ENCODE measurements at places on chromosomes 2 and 18.

DNA sequence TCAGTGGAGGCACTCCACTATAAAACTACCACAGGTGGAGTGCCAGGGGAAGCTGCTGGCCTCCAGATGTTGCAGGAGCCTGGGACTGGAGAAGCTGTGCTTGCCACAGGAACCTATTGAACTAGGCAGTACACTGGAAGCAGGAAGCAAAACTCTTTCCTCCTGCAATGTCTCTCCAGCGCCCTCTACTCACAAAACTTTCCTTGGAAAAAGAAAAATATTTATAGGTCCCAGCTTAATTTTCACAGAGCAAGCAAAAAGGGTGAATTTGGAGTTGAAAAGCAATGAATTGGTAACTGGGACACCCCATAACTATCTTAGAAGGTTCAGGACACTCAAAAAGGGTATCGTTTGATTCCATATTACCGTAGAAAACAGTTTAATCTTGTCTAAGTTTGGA, 33.2 kb upstream of the REEP1 start:
- DNase-seq, result no peak

- DNase-seq, result peak; percentile 81
These were observed at the start of gene TNFAIP6 for GRCh38 chr2:151357359-151357758. Gene TNFAIP6 (plus strand): TSS chr2:151357592. CDS start chr2:151357667, 75 bp downstream.

DNA sequence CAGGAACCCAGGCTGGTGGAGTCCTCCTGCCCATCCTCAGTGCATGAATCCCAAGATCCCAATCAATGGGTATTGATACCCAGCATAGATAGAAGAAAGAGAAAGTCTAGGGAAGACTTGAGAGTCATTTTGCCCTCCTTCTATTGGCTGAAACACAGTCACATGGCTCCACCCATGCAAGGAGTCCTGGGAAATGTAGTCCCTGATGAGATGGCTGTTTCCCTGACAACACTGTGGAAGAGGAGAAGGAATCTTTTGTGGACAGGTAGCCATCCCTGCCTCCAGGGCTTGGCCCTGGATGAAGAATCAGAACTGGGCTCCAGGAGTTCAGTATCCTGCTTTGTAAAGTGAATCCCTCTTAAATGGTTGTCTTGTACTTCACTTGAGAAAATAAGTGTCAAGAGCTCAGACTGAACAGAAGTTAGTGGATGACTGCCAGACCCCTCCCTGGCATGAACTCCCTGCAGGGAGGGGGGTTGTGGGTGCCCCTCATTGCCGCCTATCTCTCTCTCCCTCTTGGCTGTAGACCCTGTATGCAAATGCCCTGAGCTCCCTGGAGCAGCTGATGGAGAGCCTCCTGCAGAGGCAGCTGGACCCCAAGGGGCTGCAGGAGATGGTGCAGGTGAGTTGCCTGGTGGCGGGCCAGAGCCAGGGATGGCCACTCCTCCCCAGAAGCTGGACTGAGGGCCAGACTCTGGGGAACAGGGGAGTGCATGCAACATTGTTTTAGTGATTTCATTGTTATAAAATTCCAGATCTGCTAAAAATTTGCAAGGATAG, 36.1 kb downstream of the MROH2A start:
- DNase-seq, result no peak

DNA sequence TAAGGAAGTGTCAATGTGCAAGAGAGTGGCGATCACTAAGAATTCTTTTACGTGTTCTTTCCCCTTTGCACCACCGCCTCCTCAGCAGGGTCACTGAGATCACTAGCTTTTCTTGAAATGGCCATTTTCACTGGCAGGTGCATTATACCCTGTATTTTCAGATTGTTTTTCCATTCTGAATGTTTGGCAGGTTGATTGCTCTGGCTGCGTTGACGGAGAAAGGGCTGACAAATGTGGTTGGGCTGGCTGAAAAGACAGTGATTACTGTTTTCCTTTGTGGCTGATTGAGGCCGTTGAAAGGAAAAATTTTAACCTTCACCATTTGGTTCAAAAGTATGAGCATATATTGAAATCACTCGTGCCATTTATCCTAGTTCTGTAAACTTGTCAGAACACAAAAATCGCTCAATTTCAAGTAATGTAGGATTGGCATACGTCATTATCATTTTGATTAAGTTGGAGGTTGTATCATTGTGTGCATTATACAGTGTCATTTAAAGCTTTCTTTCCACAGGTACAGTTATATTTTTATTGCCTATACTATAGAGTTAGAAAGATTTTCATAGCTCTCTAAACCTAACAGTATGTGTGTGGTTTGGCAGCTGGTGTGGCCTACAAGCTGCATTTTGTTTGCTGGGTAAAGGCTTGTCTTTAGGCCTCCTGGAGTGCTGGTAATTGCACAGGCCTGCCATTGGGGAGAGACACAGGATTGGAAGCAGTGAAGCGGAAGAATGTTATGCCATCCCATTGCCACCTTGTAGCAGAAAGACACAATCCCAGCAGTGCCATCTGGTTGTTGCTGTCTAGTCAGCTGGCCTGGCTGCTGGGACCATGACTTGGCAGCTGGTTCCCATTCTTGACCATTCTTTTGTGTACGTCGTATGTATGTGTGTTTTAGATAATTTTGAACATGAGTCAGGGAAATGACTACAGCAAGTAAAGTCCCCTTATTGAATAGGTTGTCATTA, 36.7 kb downstream of the DYNC1I2 start:
- no peak for DNase-seq

DNA sequence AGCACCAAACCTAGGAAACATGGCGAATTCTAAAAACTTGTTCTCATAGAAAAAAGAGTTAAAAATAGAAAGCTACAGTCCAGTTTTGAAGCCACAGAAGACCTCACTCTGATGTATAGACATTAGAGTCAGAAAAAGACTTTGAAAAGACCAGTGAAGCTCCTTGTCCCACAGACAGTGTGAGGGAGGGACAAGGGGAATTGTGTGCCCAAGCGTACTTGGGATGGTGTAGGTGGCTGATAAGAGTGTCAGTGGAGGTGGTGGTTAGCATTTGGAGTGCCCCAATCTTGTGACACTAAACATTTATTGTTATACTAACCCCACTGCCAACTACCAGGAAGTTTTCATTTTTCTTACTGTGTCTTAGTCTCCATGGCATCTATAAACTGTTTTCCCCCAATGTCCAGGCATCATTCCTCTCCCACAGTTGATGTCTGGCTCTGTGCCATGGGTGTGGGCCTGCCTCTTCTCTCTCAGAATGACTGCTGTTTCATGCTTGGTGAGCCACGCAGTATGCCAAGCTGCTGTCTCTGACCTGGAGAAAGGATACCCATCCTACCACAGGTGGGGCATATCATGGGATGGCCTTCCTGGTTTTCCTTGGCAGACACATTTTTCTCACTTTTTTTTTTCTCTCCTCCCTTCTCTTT, 161.4 kb downstream of the RPIA start:
- DNase-seq, result no peak

DNA sequence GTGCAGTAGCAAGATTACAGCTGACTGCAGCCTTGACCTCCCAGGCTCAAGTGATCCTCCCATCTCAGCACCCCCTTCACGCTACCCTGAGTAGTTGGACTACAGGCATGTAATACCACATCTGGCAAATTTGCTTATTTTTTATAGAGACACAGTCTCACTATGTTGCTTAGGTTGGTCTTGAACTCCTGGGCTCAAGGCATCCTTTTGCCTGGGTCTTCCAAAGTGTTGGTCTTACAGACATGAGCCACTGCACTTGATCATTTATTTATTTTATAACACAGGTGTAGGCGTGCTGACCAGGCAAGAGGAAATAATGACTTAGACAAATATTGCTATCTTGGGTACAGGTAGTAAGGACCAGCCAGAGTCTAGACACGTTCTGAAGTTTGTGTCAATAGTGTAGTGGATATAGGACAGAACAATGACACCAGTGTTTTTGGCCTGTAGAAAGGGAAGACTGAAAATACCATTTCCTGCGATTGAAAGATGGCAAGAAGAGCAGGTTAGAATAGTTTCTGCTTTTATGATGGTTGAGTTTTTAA, 71.0 kb upstream of the THUMPD2 start:
- DNase-seq, result no peak

GRCh38 chr2:27832396-27832795, 57.8 kb downstream of the RBKS start:
- no peak for DNase-seq

DNA sequence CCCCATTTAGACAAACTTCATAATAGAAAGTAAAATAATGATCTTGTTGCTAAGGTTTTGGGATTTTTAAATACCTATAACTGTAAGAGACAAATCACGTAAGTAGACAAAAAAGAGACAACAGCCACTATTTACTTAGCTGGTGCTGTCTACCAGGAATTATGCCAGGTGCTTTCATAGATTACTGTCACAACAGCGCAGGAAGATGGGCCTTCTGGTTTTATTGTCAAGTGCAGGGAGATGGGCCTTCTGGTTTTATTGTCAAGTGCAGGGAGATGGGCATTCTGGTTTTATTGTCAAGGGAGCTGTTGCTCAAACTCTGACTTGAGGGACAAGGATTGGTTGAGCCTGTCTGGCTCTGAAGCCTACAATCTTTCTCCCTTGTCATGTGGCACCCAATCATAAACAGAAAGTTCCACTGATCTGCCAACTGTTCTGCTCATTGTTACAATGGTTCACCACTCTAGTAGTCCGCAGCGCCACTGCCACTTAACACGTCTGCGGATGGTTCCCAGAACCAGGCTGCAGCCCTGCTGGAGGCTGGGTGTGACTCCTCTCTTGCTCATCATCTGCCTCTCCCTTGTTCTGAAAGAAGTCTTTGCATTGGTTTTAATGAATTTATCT, 95.0 kb downstream of the RNF144A start:
- DNase-seq, result no peak

DNA sequence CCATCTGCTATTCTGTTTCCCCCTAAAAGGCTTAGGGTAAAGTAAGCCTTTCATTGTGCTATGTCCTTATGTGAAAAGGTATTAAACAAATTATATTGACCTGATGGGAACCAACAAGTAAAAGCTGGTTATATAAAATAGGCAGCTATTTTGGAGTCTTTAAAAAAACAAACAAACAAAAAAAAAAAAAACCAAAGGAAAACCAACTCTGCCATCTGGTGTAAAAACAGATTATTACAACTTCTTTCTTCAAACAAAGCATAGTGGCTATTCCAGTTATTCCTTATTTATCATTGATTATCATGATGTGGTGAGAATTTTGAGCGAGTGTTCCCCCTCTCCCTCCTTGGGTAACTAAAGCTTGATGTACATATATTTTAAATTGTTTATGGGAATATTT, 122.3 kb upstream of the FHL2 start:
- DNase-seq, result no peak

- DNase-seq, result no peak
These were observed 1603.8 kb upstream of the ACVR2A start for GRCh38 chr2:146241023-146241422.

DNA sequence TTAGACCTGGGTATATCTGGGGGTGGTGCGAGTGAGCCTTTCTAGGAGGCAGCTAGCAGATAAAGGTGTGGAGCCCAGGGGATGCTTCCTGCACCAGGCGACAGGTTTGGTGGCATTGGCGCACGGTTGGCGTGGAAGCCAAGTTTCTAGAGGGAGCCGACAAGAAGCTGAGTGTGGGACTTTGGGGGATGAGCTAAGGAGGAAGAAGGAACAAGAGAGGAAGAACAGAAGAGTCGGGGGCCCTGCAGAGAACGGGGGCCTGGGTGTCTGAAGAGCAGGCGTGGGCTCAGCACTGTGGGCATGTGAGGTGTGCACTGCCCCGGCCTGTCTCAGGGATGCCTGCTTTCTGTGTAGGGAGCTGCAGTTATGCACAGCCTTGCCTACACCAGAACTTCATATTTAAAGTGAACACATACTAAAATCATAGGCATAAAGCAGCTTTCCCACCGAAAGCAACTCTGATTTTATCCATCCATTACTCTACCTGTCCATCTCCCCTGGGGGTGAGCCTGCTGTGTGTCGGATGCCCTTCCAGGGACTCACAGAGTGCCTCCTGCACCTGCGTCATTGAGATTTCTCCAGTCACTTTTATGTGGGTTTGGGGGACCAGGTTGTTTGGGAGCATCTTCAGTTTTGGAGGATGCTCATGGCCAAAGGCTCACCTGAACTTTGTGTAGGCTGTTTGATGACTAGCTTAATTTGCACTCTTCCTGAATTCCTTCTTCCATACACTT, 149.7 kb downstream of the LDLRAD4 start:
- no peak for DNase-seq

DNA sequence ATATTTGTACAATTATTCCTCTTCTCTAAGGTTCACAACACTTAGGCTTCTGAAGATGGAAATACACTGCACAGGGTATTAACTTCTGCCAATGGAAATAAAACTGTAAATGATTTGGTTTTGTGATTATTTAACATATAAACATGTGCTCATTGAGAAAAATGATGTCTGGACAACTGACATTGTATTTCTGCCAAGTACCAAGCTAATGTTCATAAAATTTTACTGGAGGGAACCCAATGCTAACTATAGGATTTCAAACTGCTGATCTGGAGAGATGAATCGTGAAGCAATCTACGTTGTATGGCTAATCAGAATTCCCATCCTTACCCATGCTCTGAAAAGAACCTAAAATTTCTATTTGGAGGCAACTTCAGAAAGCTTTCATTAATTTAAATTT, 279.7 kb downstream of the NRXN1 start:
- DNase-seq, result no peak

DNA sequence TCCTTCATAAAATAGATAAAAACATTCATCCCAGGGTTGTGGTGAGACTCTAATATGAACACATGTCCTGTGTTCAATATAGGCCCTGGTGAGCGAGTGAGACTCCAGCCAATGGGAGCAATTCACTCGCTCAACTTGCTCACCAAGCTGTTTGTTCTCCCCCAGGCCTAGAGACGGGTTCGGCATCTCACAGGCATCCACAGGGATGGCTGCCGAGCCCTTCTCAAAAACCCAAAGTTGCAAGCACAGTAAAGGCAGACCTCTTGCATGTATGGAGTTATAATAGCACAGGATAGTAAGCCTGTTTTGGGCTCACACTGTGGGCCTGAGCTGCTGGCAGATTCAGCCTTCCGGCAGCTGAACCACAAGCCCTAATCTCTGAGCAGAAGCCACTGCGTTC, 15.7 kb downstream of the PARD6G start:
- no peak for DNase-seq

DNA sequence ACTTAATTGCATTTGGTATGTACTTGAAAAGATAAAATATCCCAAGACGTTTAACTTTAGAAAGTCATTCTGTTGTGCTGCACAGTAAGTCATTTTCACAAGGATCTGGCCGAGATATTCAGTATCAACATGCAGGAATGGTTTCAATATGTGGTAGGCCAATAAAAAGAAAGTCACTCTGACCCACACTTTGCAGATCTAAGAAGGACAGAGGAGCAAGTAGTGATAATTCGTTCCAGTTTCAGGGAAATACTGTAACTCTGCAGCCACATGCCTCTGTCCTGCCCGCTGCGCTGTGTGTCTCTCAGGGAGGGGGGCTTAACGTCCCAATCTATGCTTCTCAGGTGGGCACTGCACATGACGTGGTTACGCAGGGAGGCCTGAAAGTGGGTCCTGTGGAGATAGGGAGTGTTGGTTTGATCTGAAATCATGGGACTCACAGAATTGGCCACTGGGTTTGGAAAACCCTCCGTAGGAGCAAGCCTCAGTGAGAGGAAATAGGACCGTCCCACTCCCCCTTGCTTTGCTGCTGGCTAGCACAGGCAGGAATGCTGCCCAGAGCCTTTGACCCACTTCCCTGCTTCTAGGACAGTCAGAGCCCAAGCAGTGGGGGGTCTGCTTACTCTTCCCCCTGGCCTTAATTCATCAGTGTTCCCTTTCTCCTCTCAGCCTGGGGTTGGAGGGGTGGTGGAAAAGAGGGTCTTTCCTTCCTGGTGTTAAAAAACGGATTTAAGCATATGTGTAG, 314.7 kb upstream of the SPRED2 start:
- no peak for DNase-seq

GRCh38 chr2:136060416-136060815, 57.5 kb downstream of the CXCR4 start:
- no peak for DNase-seq

- DNase-seq, result no peak
These were observed 50.6 kb downstream of the RAPH1 start for GRCh38 chr2:203484266-203485112.
